ENCODE measurements at places on chromosomes 11 and 22. TPM values are rescaled to one million over a fixed set of nuclear protein-coding genes. Genes with fewer than 3 reads are reported as not detected.

Gene CFAP300
- polyA plus RNA-seq, result 1.7 TPM

Gene SHISAL1
- 2.0 TPM for polyA plus RNA-seq

Gene IL18BP
- polyA plus RNA-seq, result 1.7 TPM

Gene YPEL4
- polyA plus RNA-seq, result 1.0 TPM

Gene CDHR5
- not detected for polyA plus RNA-seq

Gene ANO9
- polyA plus RNA-seq, result not detected

Gene IRAG1
- 1.3 TPM for polyA plus RNA-seq

All from Purkinje cell (primary cell).